ENCODE measurements at places on chromosomes 11 and 22. TPM values are rescaled to one million over a fixed set of nuclear protein-coding genes. Genes with fewer than 3 reads are reported as not detected.

The TMPRSS4 gene
- not detected for total RNA-seq

GRCh38 chr11:93935826-93936225 lies 85.3 kb upstream of the HEPHL1 start:
- no peak for DNase-seq

DNA sequence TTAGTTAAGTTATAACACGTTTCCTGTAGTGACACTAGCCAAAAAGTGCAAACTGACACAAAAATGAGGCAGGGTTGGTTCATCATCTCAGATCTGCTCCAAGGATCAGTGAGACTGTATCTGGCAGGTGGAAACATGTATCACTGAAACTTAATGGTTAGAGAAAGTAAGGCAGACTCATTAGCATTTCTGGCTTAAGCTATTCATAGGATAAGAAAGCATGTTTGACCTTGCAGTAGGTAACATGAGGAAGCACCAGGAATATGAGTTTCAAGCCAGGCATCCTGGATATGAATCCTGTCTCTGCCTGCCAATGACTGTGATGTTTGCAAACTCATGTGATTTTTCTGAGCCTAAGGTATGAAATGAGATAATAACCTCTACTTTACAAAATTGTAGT lies 732.1 kb downstream of the NELL1 start:
- DNase-seq = no peak

DNA sequence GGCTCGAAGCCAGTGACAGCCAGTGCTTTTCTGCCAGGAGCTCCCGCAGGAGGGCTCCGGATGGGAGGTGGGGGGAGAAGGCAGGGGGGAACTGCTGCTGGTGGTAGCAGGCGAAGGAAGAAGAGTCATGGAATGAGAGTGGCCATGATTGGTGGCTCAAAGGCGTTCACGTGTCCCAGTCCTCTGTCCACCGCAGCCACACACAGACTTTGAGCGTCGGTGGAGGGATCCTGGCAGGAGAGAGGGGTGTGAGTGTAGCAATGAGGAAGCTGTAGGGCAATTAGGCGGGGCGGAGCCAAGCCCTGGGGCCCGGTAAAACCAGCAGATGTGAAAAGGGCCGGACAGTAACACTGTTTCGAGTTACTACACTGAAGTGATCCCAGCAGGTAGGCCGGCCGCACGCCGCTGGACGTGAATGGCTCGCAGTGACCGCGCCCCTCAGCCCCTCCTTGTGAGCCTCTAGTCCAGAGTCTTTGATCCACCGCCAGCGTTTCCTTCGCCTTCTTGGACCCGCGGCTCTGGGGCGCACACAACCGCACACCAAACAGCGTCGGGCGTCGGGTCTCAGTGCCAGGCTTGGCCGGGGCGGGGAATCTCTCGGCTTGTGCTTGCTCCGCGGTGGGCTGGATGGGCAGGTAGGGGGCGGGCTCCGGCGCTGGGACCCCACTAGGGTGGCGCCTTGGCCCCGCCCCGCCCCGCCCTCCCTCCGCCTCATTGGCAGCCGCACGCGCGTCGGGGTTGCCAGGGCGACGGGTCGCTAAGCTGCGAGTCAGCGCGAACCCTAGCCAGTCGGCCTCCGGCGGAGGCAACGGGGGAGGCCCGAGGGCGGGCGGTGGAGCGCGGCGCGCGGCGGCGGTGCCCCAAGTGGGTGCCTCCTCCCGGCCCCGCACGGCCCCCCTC lies at the start of gene LRRC10B:
LRRC10B (plus strand) TSS at position 788 of the 900 bp plus-strand sequence. CDS start 250 bp downstream, outside the sequence.
- DNase-seq = no peak

The UPK3A gene
- not detected for total RNA-seq

The CD44 gene
- total RNA-seq = 650 TPM

The YDJC gene
- 48.8 TPM for total RNA-seq

GRCh38 chr11:2940921-2941821 lies 12.0 kb upstream of the PHLDA2 start:
- no peak for DNase-seq

GRCh38 chr11:22342211-22343031 lies 4.2 kb downstream of the SLC17A6 start:
- DNase-seq = no peak

GRCh38 chr11:62592146-62592815 lies 958 bp upstream of the TUT1 start:
- DNase-seq = no peak

DNA sequence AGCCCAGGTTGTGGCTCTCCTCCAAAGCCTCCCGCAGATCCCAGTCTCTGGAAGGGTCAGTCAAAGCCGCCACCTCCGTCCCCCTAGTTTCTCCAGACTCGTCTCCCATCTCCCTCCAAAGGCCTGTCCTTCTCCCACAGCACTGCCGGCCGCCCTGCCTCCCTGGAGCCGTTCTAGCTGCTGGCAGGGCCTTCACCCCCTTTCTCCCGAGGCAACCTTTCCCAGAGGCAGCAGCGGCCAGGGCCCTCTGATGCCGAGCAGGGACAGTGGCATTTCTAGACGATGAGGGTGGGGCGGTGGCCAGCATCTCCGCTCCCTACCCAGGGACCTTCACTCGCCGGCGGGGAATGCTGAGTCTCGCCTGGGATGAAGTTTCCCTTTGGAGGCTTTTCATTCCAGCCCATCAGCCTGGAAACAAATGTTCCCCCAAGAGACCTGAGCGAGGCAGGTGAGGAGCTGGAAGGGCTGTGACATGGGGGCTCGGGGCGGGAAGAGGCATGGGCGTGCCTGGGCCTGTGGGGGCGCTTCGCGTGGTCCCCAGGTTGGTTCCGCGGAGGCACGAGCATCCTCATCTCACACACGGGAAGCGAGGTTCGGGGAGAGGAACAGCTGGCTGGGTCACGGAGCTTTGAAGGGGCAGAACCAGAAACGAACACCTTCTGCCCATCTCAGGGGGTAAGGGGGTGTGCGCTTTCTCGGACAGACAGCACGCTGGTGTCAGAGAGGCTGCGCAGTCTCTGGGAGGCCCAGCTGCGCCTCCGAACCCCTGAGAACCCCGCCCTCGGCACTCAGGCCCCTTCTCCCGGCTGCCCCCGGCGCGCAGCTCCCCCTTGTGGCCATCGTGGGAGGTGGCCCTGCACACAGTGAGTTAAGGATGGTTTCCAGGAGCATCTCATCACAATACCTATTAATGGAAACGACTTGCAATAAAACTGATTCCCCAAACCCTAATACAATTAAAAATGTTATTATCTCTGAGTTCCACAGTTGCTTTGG lies 18.1 kb upstream of the KLHL35 start:
- DNase-seq = no peak

DNA sequence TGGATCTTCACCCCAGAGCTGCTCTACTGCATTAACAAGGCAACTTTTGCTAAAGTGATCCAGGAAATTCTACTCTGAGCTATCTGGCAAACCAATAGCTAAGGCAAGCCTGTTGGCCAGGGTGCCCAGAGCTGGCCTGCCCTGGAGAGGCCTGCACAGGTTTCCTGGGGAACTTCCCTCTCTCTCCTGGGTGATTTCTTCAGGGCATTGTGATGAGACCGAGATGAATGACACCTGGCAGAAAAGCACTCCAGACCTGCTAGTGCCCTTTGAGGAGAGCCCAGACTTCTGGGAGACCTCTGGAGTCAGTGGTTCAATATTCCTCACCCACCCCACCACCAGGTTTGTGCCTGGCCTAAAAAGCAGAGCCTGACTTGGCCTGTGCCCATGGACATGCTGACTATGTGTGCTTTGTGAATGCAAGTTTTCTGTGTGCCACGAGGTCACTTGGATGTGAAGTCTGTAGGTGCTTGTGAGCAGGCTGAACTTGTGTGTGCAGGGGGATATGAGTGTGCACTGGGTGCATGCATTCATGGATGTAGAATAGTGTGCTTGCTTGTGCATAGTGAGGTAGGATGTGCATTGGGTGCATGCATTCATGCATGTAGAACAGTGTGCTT lies 4.4 kb upstream of the APLNR start:
- DNase-seq = no peak

DNA sequence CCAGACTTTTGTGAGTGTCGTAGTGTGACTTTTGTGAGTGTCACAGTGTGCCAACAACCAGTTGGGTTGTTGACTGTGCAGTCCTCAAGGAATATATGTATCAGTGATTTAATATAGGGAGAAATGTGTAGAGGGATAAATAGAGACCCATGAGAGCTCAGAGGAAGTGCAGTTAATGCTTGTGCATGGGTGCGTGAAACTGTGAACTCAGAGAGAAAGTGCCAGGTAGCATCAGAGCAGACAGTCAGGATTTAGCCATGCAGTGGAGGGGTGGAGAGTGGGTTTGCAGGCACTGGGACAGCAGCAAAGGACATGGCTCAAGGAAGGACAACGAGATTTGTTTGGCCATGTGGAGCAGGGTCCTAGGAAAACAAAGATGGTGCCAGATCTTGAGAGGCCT lies 33.6 kb downstream of the YWHAH start:
- no peak for DNase-seq

DNA sequence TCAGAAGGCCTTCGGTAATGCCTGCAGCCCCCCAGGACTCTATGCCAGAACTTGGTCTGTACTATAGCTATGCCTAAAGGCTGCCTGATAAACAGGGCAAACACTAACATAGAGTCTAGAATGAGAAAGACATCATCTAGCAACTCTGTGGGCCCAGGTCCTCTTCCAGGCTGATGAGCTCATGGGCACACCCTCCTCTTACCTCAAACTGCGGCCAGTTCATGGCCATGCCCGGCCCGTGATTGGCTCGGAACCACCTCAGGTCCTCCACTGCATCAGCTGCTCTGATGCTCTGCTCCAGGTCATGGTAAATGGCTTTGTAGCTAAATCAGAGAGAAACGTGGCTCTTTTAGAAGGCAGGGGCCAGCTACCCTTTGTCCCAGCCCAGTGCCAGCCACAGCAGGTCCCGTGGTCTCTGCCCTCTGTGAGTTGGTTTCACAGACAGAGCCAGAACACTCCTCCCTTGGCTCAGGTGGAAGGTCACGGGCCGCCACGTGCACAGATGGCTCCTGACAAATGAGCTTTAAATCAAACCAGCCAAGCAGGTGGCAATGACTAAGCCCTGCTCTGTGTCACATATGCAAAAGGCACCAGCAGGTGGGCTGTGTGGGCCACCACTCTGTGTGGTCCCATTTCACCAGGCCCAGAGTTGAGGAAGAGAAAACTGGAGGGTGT lies 25.0 kb upstream of the ARFGAP3 start:
- DNase-seq = no peak

The CDC42BPG gene
- 9.0 TPM for total RNA-seq

The KIAA1671 gene
- 5.1 TPM for total RNA-seq

The APOBEC3B gene
- total RNA-seq = 0.47 TPM

GRCh38 chr22:29580200-29580810 lies 608 bp downstream of the NIPSNAP1 start:
- no peak for DNase-seq

The GAB4 gene
- total RNA-seq = 1.1 TPM

The KRTAP5-7 gene
- total RNA-seq = not detected

The F2 gene
- total RNA-seq = not detected

- DNase-seq = no peak
Measured at GRCh38 chr11:93662175-93662570, 691 bp downstream of the CEP295 start.

GRCh38 chr22:29143941-29144785 lies 61.5 kb upstream of the EMID1 start:
- no peak for DNase-seq

GRCh38 chr22:49755631-49756001 lies 72.1 kb downstream of the BRD1 start:
- no peak for DNase-seq

DNA sequence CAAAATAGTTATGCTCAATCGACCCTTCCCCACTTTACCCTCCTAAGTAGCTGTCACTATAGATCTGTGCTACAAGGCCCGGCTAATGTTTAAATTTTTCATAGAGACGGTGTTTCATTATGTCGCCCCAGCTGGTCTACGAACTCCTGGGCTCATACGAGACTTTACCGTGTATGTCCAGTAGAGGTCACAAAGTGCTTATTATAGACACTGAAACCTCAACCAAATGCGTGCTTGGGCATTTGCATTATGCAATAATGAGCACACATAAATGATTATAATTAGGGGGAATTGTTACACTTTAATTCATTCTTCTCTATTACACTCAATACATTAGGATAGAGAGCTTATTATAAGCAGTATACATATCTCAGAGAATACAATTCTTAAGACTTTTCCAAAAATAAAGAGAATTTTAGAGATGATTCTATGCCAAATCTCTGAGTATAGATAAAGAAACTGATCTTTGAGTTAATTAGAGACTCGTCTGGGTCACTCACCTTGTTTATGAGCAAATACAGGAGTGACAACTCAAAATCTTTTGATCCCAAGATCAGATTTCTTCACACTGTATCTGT lies 12.5 kb upstream of the MRPL16 start:
- no peak for DNase-seq

The RAB30 gene
- total RNA-seq = 28.1 TPM

Data from naive thymus-derived CD8-positive, alpha-beta T cell (primary cell).